ENCODE measurements at places on chromosomes 7 and 10.

- ATAC-seq: no peak
These were observed 290.7 kb downstream of the TSPAN12 start for GRCh38 chr7:120567204-120567603.

GRCh38 chr10:127506094-127506493, 43.0 kb upstream of the NPS start:
- ATAC-seq: no peak

- no peak for ATAC-seq
These were observed 398.4 kb downstream of the DGKB start for GRCh38 chr7:14504134-14504533.

DNA sequence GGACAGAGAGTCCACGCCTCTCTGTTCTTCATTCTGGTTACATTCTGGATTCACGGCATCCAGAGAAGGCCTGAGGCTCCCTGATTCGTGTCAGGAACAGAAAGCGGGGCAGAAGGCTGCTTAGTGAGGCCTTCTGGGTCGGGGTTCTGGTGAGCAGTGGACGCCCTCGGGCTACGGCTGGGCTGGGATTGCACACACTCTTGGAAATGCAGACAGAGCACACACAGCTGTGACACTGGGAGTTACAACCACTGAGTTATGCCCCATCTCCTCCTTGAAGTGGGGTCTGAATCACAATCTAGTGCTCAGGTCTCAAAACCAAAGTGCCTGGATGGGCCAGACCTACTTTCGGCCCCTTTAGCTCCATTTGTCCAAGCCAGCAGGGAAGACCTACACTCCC, 156.9 kb upstream of the GDF10 start:
- no peak for ATAC-seq

DNA sequence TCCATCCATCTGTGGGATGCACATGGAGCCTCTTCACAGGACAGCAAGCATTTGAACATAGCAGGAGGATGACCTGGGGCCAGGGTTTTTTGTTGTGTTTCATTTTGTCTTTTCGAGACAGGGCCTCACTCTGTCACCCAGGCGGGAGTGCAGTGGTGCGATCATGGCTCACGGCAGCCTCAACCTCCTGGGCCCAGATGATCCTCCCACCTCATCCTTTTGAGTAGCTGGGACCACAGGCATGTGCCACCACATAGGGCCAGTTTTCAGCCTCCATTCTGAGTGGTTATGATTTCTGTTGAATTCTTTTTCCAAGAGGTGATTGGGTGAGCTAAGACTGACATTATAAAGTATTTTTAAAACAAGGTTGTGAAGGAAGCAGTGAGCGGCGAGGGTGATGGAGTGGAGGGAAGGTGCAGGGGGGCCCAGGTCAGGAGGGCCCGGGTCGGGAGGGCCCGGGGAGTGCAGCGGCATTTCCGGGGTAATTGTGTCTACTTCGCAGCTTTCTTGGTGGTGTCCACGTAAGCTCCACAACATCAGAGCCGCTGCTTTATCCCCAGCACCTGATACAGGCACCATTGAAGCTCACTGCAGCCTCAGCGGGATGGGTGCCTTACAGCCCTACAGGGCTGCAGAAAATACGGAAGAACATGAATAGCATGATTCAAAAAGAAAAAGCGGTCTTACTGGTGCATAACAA, 12.0 kb upstream of the LARP4B start:
- no peak for ATAC-seq

DNA sequence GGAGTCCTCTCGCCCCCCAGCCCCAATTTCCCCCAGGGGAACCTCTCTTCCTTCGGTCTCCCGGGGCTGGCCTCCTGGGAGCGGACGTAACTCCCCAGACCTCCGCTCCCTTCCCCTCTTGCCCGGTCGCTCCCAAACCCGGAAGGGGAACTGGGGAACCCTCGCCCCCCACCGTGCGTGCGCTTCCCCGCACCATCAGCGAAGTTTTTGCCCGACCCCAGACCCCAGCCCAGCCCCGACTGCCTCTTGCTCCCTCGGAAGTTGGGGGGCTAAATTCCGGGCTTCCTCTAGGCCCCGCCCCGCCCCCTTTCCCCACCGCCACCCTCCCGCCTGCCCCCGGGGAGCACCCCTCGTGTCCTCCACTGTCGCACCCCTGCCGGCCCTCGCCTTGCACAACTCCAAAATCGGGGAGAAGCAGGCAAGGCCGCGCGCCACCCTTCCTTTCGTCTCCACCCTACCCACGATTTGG, 436 bp downstream of the GNB2 start:
- ATAC-seq: no peak

- ATAC-seq: no peak
These were observed 176.0 kb downstream of the NOC3L start for GRCh38 chr10:94186722-94187121.

DNA sequence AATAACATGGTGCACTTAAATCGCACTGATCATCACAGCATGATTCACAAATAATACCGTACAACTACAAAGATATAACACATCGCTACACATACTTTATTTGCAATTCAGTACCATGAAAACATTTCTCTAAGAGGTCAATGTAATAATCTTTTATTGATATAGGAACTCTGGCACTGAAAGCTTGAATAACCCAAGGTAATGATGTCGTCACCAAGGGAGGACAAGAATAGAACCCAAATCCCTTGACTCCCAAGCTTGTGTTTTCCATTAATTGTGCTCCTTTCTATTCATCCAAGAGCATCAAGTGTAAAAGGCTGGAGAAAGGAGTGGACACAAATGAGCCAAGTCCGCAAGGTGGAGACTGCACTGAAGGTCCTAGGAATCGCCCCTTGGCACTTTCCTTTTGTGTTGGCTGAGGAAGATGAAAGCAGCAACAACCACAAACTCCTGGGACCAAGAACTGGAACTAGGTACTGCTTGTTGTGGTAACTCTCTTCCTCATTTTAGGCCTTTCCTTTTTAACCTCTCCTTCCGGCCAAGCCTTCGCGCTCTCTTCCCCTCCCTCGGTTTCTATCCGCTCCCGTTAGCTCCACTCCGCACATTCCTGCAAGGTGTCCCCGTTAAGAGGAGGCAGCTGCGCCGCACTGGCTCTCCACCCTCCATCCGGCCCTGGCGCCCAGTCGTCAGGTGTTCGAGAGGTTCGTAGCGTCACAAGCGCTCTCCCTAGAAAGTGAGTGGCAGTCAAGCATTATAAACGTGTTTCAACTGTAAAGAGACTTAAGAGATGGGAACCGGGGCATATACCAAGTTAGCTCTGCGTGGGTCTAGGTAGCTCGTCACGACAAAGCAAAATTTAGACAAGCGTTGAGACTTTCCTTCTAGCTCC, 1.0 kb upstream of the CBLL1 start:
- ATAC-seq: peak; percentile 46

GRCh38 chr10:44386546-44387052, 1.7 kb upstream of the CXCL12 start:
- ATAC-seq: peak; percentile 69

DNA sequence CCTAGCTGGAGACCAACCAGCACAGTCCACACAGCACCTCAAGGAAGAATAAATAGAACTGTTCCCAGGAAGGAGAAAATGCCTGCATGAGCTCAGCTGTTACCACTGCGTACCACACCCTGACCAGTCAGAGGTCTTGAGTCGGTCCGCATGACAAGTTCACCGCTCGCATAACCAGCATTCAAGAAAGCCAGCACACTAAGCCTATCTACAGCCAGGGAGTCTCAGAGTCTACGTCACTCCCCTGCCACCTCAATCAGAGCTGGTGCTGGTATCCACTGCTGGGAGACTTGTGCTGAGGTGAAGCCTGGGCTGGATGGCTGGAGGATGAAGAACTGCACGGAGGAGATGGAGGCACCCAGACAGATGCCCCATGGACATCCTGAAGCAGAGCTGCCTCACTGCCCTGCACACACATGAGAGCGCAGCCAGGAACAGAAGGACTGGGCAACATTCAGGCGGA, 19.6 kb downstream of the AKR1C1 start:
- ATAC-seq: no peak
